ENCODE measurements at places on chromosomes 1 and 21. TPM values are rescaled to one million over a fixed set of nuclear protein-coding genes. Genes with fewer than 3 reads are reported as not detected.

The FMO2 gene
- total RNA-seq, result 5.7 TPM

The GSTM4 gene
- total RNA-seq, result 15.4 TPM

The CNIH3 gene
- total RNA-seq, result 4.1 TPM

The SH2D5 gene
- 0.49 TPM for total RNA-seq

The KRTAP11-1 gene
- total RNA-seq, result not detected

The FCN3 gene
- total RNA-seq, result 0.99 TPM

The LHX8 gene
- total RNA-seq, result not detected

The DNM3 gene
- total RNA-seq, result 25.3 TPM

The OR6N1 gene
- not detected for total RNA-seq

The FALEC gene
- total RNA-seq, result not detected

The CDCA8 gene
- total RNA-seq, result 3.6 TPM

The CELA3B gene
- not detected for total RNA-seq

The NDUFS2 gene
- 103 TPM for total RNA-seq

The PLEKHG5 gene
- total RNA-seq, result 34.3 TPM

The DCDC2B gene
- total RNA-seq, result not detected

The GOLPH3L gene
- 19.2 TPM for total RNA-seq
